ENCODE measurements at places on chromosomes 7 and 10.

- no peak for DNase-seq
Measured at GRCh38 chr7:51456431-51457060, 139.9 kb upstream of the COBL start.

- no peak for DNase-seq
Measured at GRCh38 chr7:148997497-148997896, 30.8 kb downstream of the PDIA4 start.

DNA sequence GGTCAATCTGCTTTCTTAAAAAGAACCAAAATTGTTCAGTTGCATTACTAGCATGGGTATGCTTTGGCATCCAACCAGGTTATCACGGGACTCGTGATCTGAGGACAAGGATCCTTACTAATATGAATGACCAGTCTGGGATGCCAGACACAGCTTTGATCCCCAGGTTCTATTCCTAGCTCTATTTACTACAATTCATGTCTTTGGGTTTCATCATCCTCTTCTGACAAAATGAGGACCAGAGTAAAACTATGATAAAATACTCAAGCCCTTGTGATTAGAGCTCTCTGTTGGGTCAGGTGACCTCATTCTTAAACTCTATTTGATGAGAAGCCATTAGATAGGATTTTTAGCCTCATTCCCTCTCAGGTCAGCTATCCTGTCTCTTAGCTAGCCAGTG is 119.8 kb downstream of the SLC25A13 start:
- no peak for DNase-seq

DNA sequence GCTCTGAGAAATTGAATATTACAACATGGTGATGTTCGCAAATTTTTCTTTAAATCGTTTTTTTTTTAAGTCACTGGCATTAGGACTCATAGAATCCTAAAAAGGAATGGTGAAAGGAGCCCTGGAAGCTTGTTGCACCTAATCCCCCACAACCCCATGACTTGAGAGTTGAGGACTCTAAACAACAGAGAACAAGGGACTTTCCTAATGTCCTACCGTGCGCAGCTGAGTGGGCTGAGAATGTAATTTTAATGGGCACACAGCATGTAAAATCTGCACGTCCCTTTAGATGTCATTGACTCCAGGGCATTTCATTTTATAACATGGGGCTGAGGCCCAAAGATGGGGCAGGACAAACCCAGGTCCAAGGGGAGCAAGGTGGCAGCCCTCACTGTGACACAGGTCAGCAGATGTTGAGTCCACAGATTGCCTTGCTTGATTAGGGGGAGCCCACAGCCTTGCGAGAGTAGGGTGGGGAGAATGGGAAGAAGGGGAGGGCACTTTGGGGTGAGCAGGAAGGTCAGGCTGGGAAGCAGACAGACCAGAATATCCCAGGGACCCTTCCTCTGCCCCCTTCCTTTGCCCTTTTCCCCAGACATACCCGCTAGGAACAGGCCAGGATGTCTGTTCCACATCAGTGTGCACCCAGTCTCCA is 208.4 kb upstream of the ZMIZ1 start:
- DNase-seq: no peak

- DNase-seq: no peak
Measured at GRCh38 chr10:71505862-71506261, 109.1 kb downstream of the CDH23 start.

GRCh38 chr7:45217358-45217757 is 59.8 kb downstream of the RAMP3 start:
- DNase-seq: no peak

GRCh38 chr7:45401851-45402250 is 172.3 kb upstream of the ADCY1 start:
- DNase-seq: no peak

DNA sequence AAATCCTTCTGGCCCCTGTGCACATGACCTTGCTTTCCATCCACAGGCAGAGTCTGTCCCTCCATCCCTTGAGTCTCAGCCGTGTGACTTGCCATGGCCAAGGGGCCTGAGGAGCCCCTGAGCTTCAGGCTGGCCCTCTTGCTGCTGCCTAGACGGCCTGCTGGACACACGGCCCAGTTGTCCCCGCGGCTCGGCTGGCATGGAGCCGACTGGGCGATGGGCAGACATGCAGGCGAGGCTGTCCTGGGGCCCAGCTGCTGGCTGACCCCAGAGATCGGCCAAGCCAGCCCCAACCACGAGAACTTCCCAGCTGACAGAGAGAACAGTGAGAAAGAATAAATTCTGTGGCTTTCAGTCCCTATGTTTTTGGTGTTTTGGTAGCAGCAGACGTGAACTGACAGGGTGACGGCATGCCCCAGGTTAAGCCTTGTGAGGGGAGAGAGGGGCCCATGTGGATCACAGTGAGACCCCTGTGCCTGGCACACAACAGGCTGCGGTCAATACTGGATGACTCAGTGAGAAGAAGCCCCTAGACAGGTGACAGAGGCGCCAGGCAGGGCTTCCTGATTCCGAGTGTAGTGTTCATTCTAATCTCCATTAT is 11.7 kb downstream of the PRKAG2 start:
- DNase-seq: no peak

GRCh38 chr10:132274986-132275385 is 32.8 kb downstream of the STK32C start:
- DNase-seq: no peak

DNA sequence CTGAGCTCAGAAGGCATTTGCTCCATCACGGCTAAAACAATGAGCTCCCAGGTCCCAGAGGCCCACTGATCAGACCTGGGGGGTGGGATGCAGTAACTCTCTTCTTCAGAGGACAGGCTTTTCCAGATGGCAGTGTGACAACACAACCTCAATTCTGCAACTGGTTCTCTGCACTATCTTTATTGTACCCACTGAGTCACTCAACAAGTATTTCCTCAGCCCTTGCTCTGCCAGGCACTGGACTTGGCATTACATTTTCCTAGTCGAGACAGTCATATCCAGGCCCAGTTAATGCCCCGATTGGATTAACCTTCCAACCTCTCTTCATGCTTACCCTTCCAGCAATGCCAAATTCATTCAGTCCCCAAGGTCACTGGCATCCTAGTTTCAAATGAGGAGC is 72.6 kb downstream of the JAZF1 start:
- DNase-seq: no peak

- no peak for DNase-seq
Measured at GRCh38 chr7:124032369-124033094, at the start of gene TMEM229A. Gene TMEM229A (minus strand): TSS chr7:124033067. CDS start chr7:124033003, 64 bp downstream.

DNA sequence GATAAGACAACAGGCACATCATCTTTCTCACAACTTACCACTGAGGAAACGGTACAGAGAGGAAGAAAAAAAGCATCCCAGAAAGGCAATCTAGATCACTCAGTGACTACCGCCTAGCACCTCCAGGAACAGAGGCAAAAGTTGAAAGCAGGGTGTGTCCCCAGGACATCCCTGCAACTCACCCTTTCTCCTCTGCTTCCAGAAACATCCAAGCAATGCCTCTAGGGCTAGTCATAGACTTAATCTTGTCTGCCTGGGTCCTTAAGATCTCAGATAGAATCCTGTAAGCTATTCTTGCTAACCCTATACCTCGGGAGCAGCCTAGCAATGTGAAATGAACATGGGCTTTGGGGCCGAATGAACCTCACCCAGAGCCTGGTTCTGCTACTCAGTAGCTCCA is 18.8 kb upstream of the PDCD4 start:
- DNase-seq: no peak

DNA sequence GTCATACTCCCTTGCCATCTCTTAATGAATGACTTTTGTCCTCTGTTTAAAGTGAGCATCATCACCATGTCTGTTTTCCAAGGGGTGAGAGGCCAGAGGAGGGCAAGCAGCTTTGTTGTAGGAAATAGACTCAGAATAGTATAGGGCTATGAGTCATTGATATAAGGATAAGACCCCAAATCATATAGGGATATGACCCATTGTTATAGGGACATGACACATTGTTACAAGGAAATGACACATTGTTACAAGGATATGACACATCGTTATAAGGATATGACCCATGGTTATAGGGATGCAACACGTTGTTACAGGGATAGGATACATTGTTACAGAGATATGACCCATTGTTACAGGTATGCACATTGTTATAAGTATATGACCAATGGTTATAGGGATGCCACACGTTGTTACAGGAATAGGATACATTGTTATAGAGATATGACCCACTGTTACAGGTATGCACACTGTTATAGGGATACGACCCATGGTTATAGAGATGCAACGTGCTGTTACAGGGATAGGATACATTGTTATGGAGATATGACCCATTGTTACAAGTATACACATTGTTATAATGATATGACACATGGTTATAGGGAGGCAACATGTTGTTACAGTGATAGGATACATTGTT is 311.1 kb upstream of the ADARB2 start:
- DNase-seq: no peak

GRCh38 chr7:44066111-44066460 is 719 bp upstream of the PGAM2 start:
- DNase-seq: no peak

DNA sequence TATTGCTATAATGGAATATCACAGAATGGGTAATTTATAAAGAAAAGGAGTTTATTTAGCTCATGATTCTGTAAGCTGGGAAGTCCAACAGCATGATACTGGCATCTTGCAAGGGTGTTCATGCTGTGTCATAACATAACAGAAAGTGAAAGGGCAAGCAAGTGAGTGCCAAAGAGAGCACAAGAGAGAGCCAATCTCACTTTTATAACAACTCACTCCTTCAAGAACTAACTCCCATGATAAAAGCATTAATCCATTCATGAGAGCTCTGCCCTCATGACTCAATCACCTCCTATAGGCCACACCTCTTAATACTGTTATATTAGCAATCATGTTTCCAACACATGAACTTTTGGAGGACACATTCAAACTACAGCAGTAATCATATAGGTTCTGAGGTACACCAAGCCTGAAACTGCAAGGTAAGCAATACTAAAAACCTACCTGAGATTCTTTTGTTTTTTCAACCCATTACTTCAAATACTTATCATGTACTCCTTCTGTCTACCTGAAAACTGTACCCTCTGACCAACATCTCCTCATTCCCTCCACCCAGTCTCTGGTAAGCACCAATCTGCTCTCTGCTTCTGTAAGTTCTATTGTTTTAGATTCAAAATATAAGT is 219.7 kb downstream of the MTERF1 start:
- DNase-seq: no peak

DNA sequence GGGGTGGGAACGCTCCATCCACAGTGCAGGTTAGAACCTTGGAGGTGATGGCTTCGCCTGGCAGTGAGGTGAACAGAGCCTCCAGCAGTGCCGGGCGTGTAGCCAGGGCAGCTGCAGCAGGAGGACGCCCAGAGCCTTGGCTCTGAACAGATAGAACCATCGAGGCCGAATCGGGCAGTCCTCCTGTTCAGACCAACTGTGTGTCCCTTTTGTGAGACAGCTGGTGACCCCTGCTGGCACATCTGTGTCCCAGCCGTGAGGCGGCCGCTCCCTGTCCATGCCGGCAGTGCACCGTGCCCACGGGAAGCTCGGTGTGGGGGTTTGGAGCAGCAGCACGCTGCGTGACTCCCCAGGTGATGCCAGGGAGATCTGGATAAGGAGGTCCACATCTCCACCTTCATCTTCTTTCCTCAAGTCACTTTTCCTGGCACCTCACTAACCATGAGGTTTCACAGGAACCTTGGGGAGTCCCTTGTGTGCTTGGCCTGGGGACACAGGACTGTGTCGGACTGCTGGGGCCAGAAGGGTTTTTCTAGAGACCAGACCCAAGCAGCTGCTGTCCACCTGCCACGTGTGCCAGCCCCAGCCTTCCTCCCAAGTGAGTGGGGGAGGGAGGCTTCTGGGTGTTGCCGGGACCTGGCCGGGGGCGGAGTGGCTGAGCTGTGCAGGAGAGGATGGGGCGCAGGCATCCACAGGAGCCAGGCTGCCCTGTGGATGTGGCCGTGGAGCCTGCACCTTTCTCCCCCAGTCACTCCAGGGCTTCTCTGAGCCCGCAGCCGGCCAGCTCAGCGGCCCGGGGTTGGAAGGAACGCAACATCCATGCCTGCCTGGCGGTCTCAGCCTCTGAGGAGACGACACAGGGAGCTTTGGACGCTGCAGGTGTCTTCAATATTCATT is 69.4 kb downstream of the DNAJB6 start:
- peak; percentile 59 for DNase-seq

DNA sequence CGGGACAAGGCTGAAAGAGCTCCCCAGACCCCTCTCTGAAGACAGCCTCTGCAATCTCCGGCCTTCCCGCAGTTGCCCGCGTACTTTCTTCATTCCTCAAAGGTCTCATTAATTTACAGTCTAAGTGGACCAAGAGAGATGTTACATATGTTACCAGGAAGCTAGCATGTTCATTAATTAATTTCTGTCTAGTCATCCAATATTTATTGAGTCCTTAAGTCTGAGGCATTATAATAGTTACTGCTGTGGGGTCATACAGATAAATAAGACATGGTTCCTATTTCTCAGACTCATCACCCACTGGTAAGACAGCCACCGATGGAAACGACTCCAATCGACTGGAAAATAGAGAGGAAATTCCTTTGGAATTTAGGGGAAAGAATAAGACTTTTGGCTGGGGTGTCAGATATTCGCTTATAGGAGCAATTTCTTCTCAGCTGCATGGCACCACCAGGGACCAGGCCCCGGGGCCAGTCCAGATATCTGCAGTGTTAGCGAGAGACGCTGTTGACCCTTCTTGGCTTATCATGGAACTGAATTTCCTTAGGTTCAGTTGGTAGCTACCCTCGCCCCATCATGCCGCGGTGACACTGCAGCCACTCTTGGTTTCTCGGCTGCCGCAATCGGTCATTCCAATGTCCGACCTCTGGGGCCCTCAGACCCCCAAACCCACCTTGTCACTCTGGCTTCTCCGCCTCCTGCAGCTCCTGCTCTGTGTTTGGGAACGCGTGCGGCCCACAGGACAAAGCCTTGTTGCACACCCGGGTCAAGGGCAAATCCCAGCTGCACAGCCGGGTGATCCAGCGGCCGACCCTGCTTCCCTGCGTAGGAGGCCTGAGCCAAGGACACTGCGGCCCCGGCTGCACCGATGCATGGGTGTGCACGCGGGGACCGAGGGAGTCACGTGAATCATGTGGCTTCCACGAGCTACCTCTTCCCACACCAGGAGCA is 383.2 kb downstream of the DNAJB6 start:
- no peak for DNase-seq

DNA sequence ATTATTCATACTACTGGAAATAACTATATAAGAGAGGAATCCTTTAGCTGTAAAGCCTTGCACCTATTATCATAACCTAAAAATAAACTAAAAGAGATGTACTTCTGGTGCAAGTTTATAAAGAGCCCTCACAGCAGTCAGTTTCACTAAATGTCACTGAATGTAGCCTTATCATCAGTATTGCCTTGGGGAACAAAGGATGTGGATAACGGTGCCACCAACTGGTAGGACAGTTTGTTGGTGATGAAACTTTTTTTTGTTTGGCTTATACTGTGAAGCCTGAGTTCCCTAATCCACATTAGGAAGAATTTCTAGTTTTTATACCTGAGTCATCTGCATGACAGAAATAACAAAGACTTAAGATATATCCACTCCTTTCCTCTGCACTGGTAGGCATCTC is 117.9 kb upstream of the COL1A2 start:
- peak; percentile 36 for DNase-seq

- DNase-seq: peak; percentile 47
Measured at GRCh38 chr10:23742368-23742767, 303.5 kb downstream of the OTUD1 start.
